Esophagus squamous epithelium (tissue), 5 donors: ENCODE measurements at places on chromosomes 11 and 22. TPM values are rescaled to one million over a fixed set of nuclear protein-coding genes. Genes with fewer than 3 reads are reported as not detected.

DNA sequence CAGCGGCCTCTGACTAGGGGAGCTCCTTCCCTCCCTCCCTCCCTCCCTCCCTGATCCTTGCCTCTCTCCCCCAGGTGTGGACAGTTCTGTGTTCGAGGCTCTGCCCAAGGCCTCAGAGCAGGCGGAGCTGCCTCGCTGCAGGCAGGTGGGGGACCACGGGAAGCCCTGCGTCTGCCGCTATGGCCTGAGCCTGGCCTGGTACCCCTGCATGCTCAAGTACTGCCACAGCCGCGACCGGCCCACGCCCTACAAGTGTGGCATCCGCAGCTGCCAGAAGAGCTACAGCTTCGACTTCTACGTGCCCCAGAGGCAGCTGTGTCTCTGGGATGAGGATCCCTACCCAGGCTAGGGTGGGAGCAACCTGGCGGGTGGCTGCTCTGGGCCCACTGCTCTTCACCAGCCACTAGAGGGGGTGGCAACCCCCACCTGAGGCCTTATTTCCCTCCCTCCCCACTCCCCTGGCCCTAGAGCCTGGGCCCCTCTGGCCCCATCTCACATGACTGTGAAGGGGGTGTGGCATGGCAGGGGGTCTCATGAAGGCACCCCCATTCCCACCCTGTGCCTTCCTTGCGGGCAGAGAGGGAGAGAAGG, 11.1 kb upstream of the POU2F3 start:
- no peak for DNase-seq
- no peaks in the 10 kb centered on the region for H3K27me3 ChIP-seq
- H3K4me1 ChIP-seq = peaks cover 28% of the 10 kb centered on the region

- no peaks in the 10 kb centered on the region for H3K27me3 ChIP-seq
- H3K27ac ChIP-seq = no peak overlapping the region
- DNase-seq = no peak
- no peaks in the 10 kb centered on the region for H3K36me3 ChIP-seq
Observed at GRCh38 chr22:48507171-48507570, 1320.5 kb downstream of the BRD1 start.

DNA sequence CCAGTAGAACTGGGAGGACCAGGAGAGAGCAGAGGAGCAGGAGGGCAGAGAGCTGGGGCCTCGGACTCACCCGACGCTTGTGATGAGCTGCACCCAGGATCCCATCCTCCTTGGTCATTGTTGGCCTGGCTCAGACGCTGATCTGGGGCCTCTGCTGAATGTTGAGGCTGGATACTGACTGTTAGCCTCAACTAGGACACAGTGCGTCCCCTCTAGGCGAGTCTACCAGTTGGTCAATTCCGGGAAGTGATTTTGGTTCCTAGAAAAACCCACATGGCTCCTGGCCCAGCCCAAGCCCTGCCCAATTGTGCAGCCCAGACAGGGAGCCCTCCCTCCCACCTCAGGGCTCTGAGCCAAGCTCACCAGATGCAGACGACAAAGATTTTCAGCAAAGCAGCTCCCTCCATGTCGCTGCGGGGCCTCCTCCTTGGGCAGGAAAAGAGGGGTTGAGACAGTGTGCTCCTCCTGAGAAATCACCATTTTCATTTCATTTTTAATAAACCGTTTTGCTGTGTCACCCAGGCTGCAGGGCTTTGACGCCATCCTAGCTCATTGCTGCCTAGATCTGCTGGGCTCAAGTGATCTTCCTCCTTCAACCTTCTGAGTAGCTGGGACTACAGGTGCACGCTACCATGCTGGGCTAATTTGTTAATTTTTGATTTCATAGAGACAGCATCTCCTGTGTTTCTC, at the start of gene APOL4:
Gene APOL4, minus strand, starts transcription at position 180 of the 690 bp plus-strand sequence. Its CDS starts 75 bp downstream, at position 105.
- H3K4me1 ChIP-seq = peaks cover 71% of the 10 kb centered on the region
- DNase-seq = no peak
- peak within 1 kb of the TSS; percentile 78 for H3K27ac ChIP-seq
- H3K27me3 ChIP-seq = no peaks in the 10 kb centered on the region
- no peak within 1 kb of the TSS for H3K4me3 ChIP-seq

DNA sequence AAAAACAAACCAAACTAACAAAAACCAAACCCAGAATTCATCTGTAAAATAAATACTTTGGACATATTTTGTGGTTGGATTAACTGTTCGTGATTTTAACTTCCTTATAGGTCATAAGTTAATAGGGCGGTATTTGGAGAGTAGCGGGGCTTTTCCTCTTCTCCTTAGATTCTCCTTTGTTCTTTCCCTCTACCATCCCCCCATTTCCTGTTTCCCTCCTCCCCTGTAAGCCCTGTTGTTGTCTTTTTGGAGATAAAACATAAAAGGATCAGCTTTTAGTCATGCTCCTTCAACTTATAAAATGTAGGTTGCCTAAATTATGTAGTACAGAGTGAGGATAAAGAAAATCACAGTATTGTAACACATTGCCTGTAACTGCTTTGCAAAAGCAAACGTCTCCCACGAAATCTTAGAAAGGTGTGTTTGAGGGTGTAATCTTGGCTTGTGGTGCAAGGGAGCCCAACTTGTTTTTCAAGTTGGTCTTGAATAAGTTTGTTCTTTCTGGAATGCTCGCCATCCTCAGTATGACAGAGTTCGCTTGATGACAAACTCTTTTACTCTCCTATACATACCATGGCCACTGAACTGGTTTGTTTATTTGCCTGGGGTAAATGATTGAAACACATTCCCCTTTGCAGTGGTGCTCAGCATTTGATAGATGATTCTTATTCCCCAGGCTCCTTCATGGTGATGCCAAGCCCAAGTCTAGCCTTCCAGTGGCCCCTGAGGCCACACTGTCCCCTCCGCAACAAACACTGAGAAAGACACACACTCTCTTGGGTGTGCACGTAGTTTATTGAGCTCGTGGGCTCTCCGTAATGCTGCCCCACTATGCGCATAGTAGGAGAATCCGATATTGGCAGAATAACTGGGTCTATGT, 49.4 kb downstream of the TEAD1 start:
- DNase-seq = no peak
- no peaks in the 10 kb centered on the region for H3K36me3 ChIP-seq
- H3K4me1 ChIP-seq = peaks cover 34% of the 10 kb centered on the region
- H3K27ac ChIP-seq = peak overlapping the region; percentile 80

GRCh38 chr22:47178339-47178738, 415.9 kb downstream of the TBC1D22A start:
- no peak for DNase-seq
- no peaks in the 10 kb centered on the region for H3K4me1 ChIP-seq
- H3K4me3 ChIP-seq = no peak overlapping the region
- no peak overlapping the region for H3K27ac ChIP-seq
- no peaks in the 10 kb centered on the region for H3K36me3 ChIP-seq
- no peaks in the 10 kb centered on the region for H3K27me3 ChIP-seq

Gene DUSP18
- 6.7 TPM for total RNA-seq

GRCh38 chr11:105609832-105610781, at the start of gene GRIA4:
Gene GRIA4, plus strand, starts transcription at chr11:105610073. Its CDS starts 925 bp downstream, at chr11:105610998.
- no peaks in the 10 kb centered on the region for H3K36me3 ChIP-seq
- DNase-seq = no peak
- no peaks in the 10 kb centered on the region for H3K27me3 ChIP-seq
- peaks cover 12% of the 10 kb centered on the region for H3K4me1 ChIP-seq

DNA sequence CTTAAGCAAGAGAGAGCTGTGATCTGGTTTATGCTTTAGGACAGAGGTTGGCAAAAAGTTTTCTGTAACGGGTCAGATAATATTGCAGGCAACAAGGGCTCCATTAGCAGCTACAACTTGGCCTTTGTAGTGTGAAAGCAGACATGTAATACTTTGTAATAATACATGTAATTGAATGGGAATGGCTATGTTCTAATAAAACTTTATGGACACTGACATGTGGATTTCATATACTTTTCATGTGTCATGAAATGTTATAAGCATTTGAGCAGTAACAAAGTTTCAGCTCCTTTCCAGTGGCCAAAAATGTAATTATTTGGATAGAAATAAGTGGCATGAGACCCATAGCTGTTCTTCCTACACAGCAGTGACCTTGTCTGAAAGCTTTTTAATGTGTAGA, 3.1 kb downstream of the DYNC2H1 start:
- no peak for DNase-seq
- H3K4me3 ChIP-seq = no peak overlapping the region
- H3K27me3 ChIP-seq = no peaks in the 10 kb centered on the region
- H3K27ac ChIP-seq = no peak overlapping the region

DNA sequence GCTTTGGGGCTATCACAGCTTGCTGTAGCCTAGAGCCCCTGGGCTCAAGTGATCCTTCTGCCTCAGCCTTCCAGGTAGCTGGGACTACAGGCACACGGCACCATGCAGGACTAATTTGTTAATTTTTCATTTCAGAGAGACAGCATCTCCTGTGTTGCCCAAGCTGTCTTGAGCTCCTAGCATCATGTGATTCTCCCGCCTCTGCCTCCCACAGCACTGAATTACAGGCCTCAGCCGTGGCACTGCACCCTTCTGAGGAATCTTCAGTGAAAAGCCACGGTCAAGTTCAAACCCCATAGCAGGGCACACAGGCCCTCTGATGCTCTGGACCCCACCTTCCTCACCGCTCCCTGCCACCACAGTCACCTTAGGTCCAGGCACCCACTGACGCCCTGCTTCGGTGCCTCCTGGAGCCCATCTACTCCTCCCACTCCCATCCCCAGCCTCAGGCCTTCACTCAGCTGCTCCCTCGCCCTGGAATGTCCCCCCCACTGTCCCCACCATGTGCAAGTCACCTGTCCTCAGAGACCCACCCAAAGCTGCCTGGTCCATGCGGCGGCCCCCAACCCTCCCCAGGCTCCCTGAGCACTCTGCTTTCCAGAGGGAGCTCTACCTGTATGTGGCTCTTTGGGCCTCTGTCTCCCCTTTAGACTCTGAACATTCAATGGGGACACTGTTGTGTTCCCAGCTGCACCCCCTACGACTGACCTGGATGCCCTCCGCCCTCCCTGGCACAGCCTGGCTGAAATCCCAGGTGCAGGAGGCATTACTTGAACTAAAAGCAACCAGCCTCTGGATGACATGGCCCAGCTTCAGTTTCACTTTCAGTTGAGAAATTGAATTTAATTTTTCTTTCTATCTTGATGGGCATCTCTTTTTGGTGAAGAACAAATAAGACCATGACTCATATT, 1.6 kb downstream of the APOL2 start:
- peak overlapping the region; percentile 93 for H3K27ac ChIP-seq
- no peaks in the 10 kb centered on the region for H3K27me3 ChIP-seq
- DNase-seq = no peak
- peak overlapping the region; percentile 4 for H3K4me3 ChIP-seq
- peaks cover 1% of the 10 kb centered on the region for H3K36me3 ChIP-seq

Gene FOXRED2
- 4.3 TPM for total RNA-seq
